ENCODE measurements at places on chromosomes 5 and 9.

- DNase-seq = no peak
Measured at GRCh38 chr5:172453206-172453985, 929 bp downstream of the SH3PXD2B start.

DNA sequence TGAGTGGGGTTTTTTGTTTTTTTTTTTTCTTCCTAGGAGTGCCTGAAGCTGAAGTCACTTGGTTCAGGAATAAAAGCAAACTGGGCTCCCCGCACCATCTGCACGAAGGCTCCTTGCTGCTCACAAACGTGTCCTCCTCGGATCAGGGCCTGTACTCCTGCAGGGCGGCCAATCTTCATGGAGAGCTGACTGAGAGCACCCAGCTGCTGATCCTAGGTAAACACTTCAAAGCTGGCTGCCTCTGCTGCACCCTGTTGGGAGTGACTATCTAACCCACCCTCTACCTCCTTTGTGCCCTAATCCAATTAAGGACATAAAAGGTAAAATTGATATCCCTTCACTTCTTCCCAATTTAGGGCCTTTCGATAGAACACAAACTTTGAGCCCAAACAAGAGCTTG is 206.8 kb downstream of the SAXO1 start:
- DNase-seq = no peak

DNA sequence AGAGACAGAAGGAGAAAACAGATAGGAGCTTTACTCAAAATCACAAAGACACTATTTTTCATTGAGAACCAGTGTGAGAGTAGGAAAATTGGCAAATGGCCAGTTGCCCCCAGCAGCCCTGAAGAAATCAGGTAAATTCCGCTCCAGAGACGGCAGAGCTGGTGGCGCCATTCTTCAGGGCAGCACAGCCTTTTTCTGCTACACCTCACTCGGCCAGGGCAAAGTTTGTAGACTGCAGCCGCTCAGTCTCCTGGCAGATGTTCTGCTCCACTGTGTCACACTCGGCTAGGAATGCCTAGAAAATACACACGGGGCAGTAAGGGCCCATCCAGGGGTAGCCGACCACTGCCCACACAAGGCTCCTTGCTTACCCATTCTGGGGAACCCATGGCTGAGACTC is 9.5 kb downstream of the BAG1 start:
- peak; percentile 38 for DNase-seq

- DNase-seq = no peak
Measured at GRCh38 chr5:98905857-98906688, 22.7 kb downstream of the CHD1 start.

GRCh38 chr5:169433221-169433651 is 132.3 kb upstream of the SLIT3 start:
- no peak for DNase-seq

GRCh38 chr5:28542987-28543386 is 1504.6 kb upstream of the CDH9 start:
- DNase-seq = no peak

DNA sequence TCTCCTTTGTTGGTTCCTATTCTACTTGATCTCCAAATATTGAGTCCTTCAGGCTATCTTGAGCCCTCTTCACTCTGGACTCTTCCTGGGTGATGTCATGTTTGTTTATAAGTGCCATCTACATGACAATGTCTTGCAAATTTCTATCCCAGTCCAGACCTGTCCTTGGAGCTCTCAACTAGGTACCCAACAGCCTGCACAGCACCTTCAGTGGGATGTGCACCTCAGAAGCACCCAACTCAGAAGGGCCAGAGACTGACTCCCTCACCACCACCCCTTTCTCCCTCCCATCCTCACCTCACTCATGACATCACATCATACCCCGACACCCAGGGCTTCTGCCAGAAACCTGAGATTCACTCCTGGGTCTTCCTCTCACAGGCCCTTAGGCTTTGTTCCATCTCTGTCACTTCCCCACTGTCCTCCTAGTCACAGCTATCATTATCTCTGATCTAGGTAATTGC is 14.4 kb downstream of the TXN start:
- DNase-seq = no peak

DNA sequence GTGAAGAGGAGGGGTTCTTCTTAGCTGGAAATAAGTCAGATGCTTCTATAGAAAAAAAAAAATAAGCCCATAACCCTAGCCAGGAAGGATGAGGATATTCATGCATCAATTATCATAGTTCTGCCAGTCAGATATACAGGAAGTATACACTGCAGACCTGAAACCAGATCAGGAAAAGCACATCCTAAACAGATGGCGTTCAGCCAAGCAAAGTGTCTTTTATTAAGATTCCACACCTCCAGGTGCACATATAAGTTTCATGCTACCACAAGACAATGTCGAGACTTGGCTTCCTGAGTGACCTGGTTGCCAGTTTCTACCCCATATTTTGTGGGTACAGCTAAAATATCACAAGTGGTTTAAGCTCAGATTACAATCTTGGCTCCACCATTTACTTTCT is 108.3 kb downstream of the CETN3 start:
- DNase-seq = no peak

GRCh38 chr5:165188556-165189175 is 1683.2 kb downstream of the MAT2B start:
- DNase-seq = no peak

GRCh38 chr9:98831696-98832095 is 24.2 kb downstream of the GALNT12 start:
- no peak for DNase-seq

DNA sequence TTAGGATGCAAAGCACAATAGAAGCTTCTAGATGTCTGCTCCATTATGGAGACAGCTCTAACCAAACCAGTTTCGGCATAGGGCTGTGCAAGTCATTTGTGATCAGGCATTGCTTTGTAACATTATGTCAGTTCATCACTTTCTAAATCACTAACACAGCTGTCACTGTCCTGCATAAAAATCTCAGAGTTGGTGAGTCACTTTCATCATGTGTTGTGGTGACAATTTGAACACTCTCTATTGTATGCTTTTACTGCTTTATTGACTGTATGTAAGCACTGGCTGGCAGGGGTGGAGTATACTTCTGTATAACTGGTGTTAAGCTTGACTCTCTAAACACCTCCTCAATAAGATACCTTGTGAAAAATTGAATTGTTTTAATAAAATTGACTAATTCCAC is 77.9 kb downstream of the SLCO4C1 start:
- no peak for DNase-seq

GRCh38 chr5:6832994-6833393 is 119.8 kb downstream of the TENT4A start:
- no peak for DNase-seq

DNA sequence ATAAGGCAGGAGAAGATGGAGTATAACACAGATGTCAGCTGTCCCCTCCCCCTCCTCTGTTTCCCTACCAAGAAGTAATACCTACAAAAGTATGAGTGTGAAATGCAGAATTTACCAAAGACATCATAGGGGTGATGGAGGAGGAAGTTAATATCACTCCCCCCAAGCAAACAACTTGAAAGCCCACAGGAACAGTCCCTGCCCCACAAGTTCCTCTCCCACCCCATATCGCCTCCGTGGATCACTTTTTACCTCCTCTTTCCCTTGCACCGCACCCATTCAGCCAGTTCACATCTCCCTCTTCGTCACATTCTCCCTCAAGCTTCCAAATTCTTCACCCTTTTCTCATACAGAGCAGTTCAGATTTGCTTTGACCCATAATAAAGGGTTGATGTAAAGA is 7.0 kb upstream of the SIL1 start:
- DNase-seq = no peak

- DNase-seq = no peak
Measured at GRCh38 chr5:120405286-120405864, 58.7 kb upstream of the PRR16 start.

All from activated CD8-positive, alpha-beta memory T cell treated with anti-CD3 and anti-CD28 coated beads, Interleukin-2, amount 50 U/mL, for 48 hours (primary cell).